Pancreas (tissue), 10 donors: ENCODE measurements at places on chromosomes 13 and 19. TPM values are rescaled to one million over a fixed set of nuclear protein-coding genes. Genes with fewer than 3 reads are reported as not detected.
A peak's percentile ranks its signal among the peaks of the same experiment; 100 is the strongest.

GRCh38 chr13:96033220-96034015, 19.8 kb downstream of the UGGT2 start:
- H3K27me3 ChIP-seq = no peaks in the 10 kb centered on the region
- peaks cover 17% of the 10 kb centered on the region for H3K4me1 ChIP-seq
- peak; percentile 37 for DNase-seq
- no peak overlapping the region for H3K4me3 ChIP-seq
- H3K36me3 ChIP-seq = no peaks in the 10 kb centered on the region
- no peak overlapping the region for H3K27ac ChIP-seq

- peak within 1 kb of the TSS; percentile 87 for H3K4me3 ChIP-seq
- H3K36me3 ChIP-seq = no peaks in the 10 kb centered on the region
- no peaks in the 10 kb centered on the region for H3K27me3 ChIP-seq
- H3K27ac ChIP-seq = peak within 1 kb of the TSS; percentile 98
Measured at GRCh38 chr13:44575741-44576350, at the start of gene TSC22D1. Gene TSC22D1 (minus strand): TSS chr13:44576330. CDS start chr13:44576074, 256 bp downstream.

- no peak overlapping the region for H3K27ac ChIP-seq
- H3K36me3 ChIP-seq = no peaks in the 10 kb centered on the region
- no peak for DNase-seq
- no peak overlapping the region for H3K4me3 ChIP-seq
Measured at GRCh38 chr19:22263121-22263520, 23.1 kb upstream of the ZNF729 start.

- no peak for DNase-seq
- peak overlapping the region; percentile 85 for H3K4me3 ChIP-seq
- H3K36me3 ChIP-seq = no peaks in the 10 kb centered on the region
- no peaks in the 10 kb centered on the region for H3K27me3 ChIP-seq
- H3K27ac ChIP-seq = peak overlapping the region; percentile 87
Measured at GRCh38 chr19:16111909-16112752, 442 bp downstream of the RAB8A start.

GRCh38 chr19:42185277-42185676, 32.2 kb downstream of the DEDD2 start:
- H3K4me3 ChIP-seq = no peak overlapping the region
- H3K36me3 ChIP-seq = no peaks in the 10 kb centered on the region

DNA sequence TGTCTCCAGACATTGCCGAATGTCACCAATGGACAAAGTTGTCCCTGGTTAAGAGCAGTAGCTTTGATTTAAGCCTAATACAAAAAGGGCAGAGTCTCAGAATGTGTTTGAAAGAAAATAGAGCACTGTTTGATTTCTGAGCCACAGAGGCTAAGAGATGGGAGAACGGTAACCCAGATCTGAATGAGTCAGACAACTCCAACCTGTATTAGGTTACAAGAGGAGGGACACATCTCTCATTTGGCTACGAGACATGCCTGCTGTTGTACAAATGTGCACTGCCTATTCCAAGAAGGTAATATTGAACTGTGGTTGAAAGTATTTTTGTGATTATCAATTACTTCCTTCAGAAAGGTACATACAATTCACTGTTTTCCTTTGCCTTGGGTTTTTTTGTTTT, 4.9 kb upstream of the HSPH1 start:
- H3K27ac ChIP-seq = no peak overlapping the region
- H3K4me3 ChIP-seq = no peak overlapping the region
- no peak for DNase-seq
- H3K36me3 ChIP-seq = no peaks in the 10 kb centered on the region
- no peaks in the 10 kb centered on the region for H3K27me3 ChIP-seq

DNA sequence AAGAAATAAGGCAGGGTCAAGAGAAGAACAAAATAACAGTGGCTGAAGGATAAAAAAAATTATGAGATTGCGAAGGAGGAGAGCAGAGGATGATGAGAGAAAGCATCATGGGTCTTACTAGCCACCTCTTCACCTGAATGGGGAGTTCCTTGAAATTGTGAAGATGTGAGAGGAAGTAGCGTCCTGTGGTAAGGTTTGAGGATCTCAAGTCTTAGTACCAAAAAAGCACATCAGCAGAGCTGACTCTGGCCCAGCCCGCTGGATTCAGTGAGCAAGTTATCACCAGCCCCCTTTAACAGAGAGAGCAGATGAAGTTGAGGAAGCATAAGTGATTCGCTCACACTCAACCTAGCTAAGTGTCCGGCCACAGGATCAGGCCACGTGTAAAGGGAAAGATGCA, 61.8 kb downstream of the RXFP2 start:
- H3K27ac ChIP-seq = no peak overlapping the region
- no peak overlapping the region for H3K4me3 ChIP-seq
- no peaks in the 10 kb centered on the region for H3K36me3 ChIP-seq
- no peaks in the 10 kb centered on the region for H3K27me3 ChIP-seq

DNA sequence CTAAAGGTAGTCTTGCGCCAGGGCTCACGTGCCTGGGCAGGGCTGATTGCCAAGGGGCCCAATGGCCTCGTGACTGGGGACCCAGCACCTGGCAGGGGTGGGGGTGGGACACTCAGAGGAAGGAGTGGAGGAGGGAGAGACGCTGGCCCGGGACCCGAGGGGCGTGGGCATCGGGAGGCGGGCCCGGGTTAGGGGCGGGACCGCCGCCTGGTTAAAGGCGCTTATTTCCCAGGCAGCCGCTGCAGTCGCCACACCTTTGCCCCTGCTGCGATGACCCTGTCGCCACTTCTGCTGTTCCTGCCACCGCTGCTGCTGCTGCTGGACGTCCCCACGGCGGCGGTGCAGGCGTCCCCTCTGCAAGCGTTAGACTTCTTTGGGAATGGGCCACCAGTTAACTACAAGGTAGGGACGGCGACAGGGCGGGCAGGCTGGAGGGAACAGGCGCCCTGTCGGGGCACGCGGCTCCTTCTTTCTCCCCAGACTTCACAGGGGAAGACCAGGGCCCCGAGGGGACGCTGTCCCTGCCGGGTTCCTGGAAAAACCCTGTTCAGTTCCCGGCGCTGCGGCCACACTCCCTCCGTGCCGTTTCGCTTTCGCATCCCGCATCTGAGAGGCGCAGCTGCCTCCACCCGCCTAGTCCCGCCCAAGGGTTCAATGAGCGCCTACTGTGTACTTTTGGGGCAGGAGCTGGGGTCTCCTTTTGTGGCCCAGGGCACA, at the start of gene IFI30:
TSS of gene IFI30 (plus strand) at position 242 of the 717 bp plus-strand sequence. CDS start at position 271, 29 bp downstream.
- peak within 1 kb of the TSS; percentile 69 for H3K27ac ChIP-seq
- peaks cover 6% of the 10 kb centered on the region for H3K4me1 ChIP-seq
- peak within 1 kb of the TSS; percentile 41 for H3K4me3 ChIP-seq
- H3K27me3 ChIP-seq = no peaks in the 10 kb centered on the region
- DNase-seq = peak; percentile 93

Gene ZNF543
- polyA plus RNA-seq = 0.76 TPM

Gene CRB3
- 28.5 TPM for polyA plus RNA-seq

Gene CYP4F2
- polyA plus RNA-seq = 0.09 TPM
